HCT116 (cell line): ENCODE measurements at places on chromosomes 3 and 15. TPM values are rescaled to one million over a fixed set of nuclear protein-coding genes. Genes with fewer than 3 reads are reported as not detected.

DNA sequence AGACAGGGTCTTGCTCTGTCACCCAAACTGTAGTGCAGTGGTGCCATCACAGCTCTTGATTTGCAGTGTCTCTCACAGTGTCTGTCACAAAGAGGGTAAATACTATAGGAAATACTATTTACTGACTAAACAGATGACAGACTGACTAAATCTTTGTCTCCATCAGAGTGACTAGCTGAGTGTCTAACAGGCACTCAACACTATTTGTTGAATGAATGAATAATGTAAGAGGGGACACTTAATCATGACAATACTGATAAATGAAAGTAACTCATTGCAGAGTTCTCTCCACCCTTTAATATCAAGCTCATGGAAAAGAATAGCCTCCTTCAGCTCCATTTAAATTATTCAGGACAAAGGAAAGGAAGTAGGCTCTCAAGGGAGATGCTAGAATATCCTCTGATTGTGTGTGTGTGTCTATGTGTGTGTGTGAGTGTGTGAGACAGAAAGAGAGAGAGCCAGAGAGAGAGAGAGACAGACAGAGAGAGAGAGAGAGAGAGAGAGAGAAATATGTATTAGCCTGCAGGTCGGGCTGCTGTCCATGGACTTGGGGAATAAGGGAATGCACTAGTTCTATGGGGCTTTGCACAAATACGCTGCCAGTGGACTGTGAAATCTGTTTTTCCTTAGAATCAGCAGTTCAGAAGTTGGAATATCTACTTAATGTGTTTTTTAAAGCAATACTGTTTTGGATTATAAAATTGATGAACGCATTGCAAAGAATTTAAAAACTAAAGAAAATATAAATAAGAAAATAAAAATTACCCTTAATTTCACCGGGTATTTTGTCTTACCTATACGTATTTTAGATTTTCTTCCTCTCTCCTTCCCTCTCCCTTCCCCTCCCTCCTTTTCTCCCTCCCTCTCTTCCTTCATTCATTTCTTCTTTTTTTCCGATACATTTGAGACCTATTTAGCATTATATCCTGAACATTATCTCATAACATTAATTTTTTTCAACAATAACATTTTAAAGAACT lies 132.9 kb upstream of the LRIG1 start:
- DNase-seq = no peak

GRCh38 chr3:197458179-197458707 lies 97.5 kb downstream of the BDH1 start:
- no peak for DNase-seq

DNA sequence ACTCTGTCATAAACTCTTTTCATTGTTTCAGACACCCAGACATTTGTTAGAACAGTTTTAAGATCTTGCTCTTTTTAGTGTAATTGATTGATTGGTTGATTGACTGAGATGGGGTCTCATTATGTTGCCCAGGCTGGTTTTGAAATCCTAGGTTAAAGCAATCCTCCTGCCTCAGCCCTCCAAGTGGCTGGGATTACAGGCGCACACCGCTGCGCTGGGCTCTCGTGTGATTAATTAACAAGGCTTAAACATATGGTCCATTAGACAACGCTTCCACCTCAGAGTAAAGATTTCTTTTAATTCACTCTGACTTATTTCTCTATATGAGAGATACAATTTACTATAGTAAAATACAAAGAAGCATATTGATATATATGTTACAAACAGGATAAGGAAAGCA lies 114.0 kb upstream of the C2CD4B start:
- no peak for DNase-seq

GRCh38 chr15:41544650-41545015 lies 576 bp upstream of the RPAP1 start:
- no peak for DNase-seq

- no peak for DNase-seq
These were observed 1.5 kb upstream of the SLC24A5 start for GRCh38 chr15:48119277-48119676.

- no peak for DNase-seq
These were observed 15.0 kb downstream of the STIMATE start for GRCh38 chr3:52882377-52882776.

- no peak for DNase-seq
These were observed 248.2 kb downstream of the TBC1D5 start for GRCh38 chr3:17494117-17494809.

DNA sequence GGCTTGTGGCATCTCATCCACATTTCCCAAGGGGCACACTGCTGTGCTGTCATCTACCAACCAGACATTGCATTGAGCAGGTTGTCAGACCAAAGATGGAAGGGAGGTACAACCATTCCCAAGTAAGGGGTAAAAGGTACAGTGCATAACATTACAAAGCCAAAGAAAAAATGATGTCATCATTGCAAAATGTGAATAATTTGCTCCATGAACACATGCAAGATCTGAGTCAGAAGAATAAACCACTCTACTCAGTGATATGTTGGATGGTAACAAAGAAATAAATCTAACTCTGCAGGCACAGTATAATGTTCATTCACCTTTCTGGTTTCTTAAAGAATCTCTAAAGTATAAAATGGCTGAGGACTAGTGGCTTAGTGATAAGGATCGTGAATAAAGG lies 202.7 kb downstream of the MAGI1 start:
- DNase-seq = no peak

The GPR27 gene
- total RNA-seq = not detected

GRCh38 chr3:151391720-151392119 lies 7.2 kb upstream of the P2RY12 start:
- no peak for DNase-seq

The STAG1 gene
- 29.4 TPM for total RNA-seq

DNA sequence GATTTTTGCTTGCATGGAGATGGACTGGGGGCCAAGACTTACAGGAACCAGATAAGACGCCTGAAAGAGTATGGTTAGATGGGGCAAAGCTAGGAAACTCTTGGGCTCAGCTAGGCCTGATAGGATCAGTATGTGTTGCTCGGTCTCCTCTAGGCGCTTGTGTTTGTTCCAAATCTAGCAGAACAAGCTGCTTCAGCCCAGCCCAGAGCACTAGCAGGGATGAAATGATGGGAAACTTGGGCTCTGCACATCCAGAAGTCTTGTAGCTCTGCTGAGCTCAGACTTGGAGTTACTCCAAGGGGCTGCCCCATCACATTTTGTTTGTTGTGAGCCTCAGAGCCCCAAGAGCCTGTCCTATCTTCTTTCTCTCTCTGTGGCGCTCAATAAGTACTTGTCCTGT lies 34.7 kb downstream of the FOXL2 start:
- no peak for DNase-seq

GRCh38 chr15:70669966-70670658 lies 93.2 kb downstream of the UACA start:
- no peak for DNase-seq

The ANKRD34C gene
- total RNA-seq = not detected

- DNase-seq = peak; percentile 15
These were observed 40.8 kb upstream of the IQCF6 start for GRCh38 chr3:51819709-51820406.

The ALS2CL gene
- total RNA-seq = 16.4 TPM
